Activated naive CD8-positive, alpha-beta T cell treated with anti-CD3 and anti-CD28 coated beads, Interleukin-2, amount 50 U/mL, for 16 hours (primary cell): ENCODE measurements at places on chromosomes 5 and 9.

DNA sequence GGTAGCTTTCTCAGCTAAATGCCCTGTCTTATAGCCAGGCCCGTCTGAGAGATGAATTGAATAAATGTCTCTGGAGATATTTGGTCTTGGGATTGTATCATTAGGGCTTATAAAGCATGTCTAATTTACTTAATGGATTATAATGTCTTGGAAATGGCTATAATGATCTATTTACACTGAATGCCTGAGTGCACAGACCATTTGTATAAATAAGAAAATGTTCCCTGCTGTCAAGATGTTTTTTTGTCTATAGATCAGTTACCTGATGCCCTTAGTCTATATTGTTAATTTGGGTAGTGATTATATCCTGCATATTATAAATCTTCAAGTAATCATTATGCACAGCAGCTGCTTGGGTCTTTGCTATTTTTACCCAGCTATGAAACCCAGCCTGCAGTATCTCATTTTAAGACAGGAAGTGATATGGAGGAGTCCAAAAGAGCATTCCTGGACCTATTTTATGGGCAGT lies 112.9 kb upstream of the ACTBL2 start:
- DNase-seq: no peak

GRCh38 chr5:83220331-83220730 lies 143.0 kb downstream of the XRCC4 start:
- DNase-seq: no peak

GRCh38 chr9:12777121-12778022 lies 2.6 kb downstream of the LURAP1L start:
- DNase-seq: no peak

GRCh38 chr9:99555792-99556191 lies 265.9 kb upstream of the NR4A3 start:
- no peak for DNase-seq

GRCh38 chr5:173165177-173166016 lies 21.1 kb downstream of the BNIP1 start:
- no peak for DNase-seq

GRCh38 chr5:149325894-149326293 lies 19.4 kb upstream of the GRPEL2 start:
- DNase-seq: no peak

DNA sequence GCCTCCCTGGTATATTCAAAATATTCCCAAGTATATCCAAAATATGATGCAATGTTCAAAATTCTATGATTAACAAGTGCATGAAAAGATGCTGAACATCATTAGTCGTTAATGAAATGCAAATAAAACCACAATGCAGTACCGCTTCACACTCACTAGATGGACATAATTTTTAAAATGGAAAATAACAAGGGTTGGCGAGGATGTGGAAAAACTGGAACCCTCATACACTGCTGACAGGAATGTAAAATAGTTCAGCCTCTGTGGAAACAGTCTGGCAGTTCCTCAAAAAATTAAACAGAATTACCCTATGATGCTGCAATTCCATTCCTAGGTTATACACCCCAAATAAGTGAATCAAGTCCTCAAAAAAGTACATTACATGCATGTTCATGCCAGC lies 36.1 kb upstream of the MYOT start:
- no peak for DNase-seq
